CD4-positive, alpha-beta memory T cell (primary cell): ENCODE measurements at places on chromosomes 3 and 15.

- no peak for DNase-seq
Observed at GRCh38 chr3:77256584-77257503, 216.9 kb downstream of the ROBO2 start.

DNA sequence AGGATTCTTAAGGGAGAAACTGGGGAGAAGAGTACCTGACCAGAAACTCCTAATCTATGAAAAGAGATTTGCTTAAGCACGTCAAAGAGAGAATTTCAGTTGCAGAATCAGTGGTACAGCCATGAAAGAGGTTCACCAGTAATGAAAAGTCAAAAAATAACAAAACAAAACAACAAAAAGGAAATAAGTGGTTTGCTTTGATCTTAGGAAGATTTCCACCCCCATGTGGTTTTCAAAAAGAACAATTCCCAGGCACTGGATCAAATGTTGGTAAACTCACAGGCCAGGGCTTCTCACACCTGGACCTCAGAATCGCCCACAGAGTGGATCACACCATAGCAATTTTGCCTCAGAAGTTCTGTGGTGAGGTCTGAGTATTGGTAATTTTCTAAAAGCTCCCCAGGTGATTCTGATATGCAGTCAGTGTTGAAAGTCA, 67.5 kb downstream of the TMEM39A start:
- no peak for DNase-seq

GRCh38 chr3:17664923-17665322, 77.5 kb downstream of the TBC1D5 start:
- DNase-seq, result no peak

- DNase-seq, result no peak
Observed at GRCh38 chr15:83164111-83164770, 43.4 kb downstream of the HDGFL3 start.

DNA sequence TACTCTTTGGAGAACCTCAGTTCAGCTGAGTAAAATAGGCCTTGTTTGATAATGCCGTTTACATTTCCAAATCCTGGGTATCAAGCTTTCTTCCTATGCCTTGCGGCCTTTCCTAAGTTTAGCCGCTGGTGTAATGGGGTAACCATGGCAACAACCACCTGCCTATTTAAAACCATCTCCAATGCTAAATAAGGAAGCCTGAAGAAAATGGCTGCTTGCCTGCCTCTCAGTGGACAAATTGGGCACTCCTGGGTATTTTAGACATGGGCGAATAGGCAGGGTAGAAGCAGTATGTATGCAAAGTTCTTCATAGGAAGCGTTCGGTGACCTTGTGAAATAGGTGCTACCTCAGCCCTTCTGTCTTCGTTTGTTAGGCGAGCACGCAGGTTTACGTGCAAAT, 122.7 kb downstream of the DGKG start:
- no peak for DNase-seq

DNA sequence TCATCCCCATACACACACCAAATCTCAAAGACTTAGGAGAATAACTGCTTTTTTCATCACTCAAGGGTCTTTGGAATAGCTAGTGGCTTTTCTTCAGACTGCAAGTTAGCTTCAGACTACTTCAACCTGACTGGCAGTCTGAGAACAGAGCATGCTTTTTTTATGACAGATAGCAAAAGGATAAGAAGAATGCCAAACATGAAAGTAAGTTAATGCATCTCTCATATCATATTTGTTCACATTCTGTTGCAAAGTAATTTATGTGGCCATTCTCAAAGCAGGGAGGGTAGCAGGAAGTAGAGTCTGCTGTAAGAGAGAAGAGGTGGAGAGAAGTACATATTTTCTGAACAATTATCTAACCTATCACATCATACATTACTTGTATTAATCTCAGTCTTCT, 544.4 kb downstream of the ZPLD1 start:
- DNase-seq, result no peak

DNA sequence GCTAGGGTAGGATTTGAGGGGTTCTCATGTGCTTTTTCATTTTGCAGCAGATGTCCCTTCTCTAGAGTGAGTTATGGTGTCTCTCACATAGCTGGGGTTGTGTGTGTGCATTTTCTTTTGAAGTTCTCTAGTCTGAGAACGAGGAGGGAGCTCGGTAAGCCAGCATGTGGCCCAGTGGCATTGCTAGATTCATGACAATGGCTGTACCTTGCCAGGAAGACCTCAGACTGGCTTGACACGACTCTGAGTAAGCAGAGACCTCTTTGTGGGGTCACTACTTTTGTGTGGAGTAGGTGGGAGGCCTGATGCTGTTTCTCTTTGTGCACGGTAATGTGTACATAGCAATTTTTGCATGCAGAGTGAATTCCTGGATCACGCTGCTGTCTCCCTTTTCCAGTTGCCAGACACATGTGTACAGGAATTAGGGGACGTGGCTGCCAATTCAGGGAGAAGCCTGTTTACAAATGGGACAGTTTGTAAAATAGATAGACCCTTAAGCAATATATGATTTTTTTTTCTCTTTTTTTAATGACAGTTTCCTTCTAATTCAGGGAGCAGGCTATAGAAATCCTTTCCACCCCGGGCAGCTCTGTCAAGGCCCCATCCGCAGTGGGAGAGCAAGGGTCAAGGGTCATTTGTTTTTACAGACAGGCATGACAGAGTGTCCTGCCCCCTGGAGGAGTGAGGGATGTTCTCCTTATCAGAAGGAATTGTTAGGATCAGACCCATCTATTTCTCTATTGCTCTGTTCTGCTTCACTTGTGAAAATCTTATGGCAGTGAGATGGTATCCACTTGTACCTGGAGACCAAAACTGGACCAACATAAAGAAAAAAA, 4.6 kb downstream of the CACNA1D start:
- DNase-seq, result no peak

DNA sequence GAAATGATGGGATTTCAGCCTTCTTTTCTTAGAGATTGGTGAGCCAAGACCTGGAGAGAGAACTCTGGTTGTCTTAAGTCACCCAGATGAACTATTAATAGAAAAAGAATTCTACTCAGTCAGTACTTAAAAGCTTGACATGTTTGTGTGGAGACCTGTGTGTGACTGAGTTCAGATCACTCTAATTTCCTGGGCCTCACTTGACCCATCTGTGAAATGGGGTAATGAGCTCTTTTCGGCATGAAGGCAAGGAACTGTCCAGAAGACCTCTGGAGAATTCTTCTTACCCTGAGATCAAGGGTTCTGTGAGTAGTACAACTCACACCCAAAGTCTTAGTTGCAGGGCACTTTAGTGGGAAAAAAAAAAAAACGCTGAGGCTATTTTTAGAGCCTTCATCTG, 92.9 kb downstream of the LPP start:
- DNase-seq, result no peak

- DNase-seq, result no peak
Observed at GRCh38 chr3:66133853-66134445, 86.9 kb upstream of the SLC25A26 start.

DNA sequence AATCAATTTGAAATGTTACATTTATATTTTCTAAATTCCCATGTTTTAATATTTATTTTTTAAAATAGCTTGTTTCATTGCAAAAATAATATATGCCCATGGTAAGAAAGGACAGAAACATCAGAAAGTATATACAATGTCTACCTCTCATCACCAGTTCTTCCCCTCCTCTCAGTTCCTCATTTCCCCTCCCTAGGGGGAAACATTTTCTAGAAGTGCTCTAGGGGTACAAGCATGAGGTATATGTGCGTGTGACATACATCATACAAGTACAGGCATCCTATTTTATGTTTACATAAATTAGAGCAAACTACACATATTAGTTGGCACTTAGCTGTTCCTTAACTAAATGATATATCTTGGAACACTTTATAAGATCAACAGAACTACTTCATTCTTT, 189.3 kb upstream of the VEPH1 start:
- no peak for DNase-seq

DNA sequence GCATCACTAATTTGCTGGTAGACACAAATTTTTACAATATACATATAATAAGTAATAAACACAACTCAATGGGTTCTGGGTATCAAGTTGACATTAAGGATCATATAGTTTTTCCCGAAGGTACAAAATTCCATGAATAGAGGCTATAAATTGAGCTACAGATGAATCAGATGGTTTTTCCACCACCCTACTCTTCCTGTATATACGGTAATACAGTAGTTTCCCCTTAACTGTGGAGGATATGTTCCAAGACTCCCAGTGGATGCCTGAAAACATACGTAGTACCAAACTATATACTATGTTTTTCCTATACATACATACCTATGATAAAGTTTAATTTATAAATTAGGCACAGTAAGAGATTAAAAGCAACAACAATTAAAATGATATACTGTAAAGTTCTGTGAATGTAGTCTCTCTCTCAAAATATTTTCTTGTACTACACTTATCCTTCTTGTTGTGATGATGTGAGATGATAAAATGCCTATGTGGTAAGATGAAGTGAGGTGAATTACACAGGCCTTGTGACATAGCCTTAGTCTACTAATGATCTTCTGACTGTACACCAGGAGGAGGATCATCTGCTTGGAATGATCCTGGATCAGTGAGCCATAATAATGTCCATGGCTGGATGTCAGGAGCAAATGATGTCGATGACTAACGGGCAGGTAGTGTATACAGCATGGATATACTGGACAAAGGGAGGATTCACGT, 116.7 kb downstream of the NR1I2 start:
- no peak for DNase-seq

DNA sequence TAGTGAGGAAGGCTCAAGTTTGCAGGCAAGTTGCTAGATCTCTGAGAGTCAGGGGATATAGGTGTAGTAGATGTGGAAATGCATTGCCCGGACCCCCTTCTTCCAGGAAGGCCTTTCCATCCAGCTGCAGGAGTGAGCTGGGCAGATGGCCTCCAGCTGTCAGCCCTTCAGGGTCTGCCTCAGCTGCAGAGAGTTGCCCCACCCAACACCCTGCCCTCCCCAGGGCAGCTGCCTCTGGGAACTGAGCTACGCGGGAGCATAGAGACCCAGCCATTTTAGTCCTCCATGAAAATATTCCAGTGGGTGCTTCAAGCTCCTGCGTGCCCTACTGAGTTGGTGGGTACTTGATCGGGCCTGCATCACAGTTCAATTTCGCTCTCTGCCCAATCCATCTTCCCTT, 29.6 kb downstream of the SPG21 start:
- no peak for DNase-seq

DNA sequence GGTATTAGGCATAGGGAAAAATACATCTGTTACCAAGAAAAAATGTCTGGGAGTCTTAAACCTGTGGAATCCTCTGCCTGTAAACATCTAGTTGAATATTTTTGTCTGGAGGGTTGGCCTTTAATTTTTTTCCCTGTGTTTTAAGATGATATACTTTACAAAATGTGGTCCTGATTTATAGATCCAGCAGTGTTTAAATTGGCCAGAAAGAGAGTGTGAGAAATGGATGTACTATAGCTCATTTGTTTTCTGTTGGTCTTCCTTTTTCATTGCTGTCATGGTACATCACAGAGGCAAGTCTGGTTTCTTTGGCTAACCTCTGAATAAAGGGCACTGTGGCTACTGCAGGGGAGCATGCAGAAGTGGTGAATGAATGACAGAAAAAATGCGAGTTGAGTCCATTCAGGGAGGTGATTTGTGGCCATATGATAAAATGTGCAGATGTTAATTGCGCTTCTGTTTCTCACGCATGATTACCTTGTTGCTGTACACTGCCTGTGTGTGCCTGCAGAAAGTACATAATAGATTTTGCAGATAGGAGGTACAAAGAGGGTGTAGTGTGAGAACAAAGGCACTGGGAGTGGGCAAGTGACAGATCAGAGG, 150.0 kb downstream of the NFKBIZ start:
- no peak for DNase-seq

DNA sequence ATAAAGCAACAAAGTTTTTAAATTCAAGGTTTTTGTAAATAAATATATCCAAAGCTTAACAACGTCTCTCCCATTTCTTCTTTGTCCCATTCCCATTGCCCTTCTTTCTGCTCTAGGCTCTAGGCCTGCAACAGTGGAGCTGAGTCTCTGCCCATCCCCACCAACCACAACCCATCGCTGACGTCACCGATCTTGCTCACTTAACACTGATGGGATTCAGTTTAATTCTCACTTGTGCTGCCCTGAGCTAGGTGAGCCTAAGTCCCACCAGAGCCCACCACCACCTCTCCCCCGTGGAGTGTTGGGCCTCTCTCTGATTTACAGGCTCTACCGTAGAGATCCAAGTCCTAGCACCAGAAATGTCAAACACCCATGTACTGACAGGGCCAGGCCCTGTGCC, 61.3 kb upstream of the RAB6B start:
- no peak for DNase-seq

DNA sequence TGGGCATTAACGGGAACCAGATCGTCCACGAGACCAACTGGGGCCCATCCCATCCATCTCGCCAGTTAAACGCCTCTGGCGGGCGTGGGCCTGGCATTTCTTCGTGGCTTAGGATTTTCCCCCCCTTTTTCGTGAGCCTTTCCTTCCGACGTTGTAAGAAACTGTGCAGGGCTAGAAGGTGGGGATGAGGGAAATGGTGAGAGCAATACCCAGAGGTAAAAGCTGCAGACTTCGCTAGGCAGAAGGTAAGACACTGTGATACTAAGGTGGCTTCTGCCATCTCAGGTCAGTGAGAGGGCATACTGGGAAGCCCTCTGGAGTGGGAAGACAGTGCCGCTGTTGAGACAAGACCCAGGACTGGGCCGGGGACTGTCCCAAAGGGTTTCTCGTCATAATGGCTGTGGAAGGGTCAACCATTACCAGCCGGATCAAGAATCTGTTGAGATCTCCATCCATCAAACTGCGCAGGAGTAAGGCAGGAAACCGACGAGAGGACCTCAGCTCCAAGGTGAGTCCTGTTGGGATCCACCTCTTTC, 666 bp downstream of the MAPKBP1 start:
- no peak for DNase-seq

GRCh38 chr15:70469182-70469581, 294.2 kb downstream of the UACA start:
- no peak for DNase-seq

GRCh38 chr3:72515941-72516340, 332.3 kb downstream of the SHQ1 start:
- DNase-seq, result no peak

GRCh38 chr3:133927540-133928066, 31.9 kb upstream of the RAB6B start:
- DNase-seq, result peak; percentile 63
